Fibroblast of lung (primary cell): ENCODE measurements at places on chromosomes 7 and 10. TPM values are rescaled to one million over a fixed set of nuclear protein-coding genes. Genes with fewer than 3 reads are reported as not detected.

Gene GPR26
- not detected in 2 replicates for polyA plus RNA-seq

Gene SPDYE8
- polyA plus RNA-seq: not detected in 2 replicates

Gene BEND7
- 6.2 and 8.0 TPM in 2 replicates for polyA plus RNA-seq

Gene STAMBPL1
- polyA plus RNA-seq: 37.1 and 72.5 TPM in 2 replicates

Gene ACADSB
- polyA plus RNA-seq: 11.1 and 11.3 TPM in 2 replicates

Gene ANXA7
- 150 and 169 TPM in 2 replicates for polyA plus RNA-seq
